Glomerular endothelial cell (primary cell): ENCODE measurements at places on chromosomes 2 and 18.
A peak's percentile ranks its signal among the peaks of the same experiment; 100 is the strongest.

GRCh38 chr2:33412920-33413319, 63.5 kb upstream of the RASGRP3 start:
- no peak for DNase-seq

DNA sequence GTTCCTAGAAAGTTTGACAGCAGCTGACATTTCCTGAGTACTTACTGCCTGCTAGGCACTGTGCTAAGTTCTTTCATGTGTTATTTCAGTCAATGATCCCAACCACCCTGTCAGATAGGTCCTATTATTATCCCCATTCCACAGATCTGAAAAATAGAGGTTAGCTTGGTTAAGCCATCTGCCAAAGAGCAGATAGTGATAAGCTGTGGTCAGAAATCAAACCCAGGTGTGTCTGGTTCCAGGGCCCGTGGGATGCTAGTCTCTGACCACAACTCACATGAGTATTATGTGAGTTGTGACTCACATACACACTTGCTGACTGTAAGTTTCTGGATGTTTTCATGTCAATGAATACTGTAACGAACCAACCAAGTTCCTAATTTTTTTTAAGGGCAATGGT, 132.0 kb upstream of the APCDD1 start:
- DNase-seq = no peak

DNA sequence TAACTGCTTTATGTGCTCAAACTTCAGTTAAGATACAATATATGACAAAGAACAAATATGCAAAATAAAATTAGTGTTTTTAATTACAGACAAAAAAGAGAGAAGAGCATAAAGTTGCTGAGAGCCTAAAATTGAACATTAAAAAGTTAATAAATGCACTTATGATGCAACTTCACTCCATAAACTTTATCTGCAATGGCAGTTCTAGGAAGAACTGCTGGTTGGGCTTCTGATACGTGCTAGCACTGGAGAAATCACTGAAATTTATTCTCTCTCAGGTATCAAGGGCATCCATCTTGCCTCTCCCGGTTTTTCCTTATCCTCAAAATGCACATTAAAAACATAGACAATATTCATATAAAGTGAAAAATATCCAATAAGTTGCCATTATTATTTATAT, 35.7 kb downstream of the MYO3B start:
- DNase-seq = no peak

GRCh38 chr2:176092270-176093144, at the start of gene HOXD13:
HOXD13 (plus strand) TSS chr2:176092721; CDS start chr2:176092891, 170 bp downstream.
- DNase-seq = no peak

DNA sequence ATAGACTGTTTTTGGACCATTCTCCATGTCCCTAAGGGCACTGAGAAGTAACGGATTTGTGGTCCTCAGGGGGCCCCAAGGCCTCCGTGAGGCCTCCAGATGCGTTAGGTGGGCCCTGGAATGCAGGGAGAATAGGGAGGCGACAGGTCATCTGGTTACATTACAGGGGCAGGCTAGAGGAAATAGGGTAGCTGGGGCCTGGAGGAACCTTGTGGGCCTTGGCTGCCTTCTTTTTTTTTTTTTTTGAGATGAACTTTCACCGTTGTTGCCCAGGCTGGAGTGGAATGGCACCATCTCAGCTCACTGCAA, 28.9 kb downstream of the ZFP36L2 start:
- DNase-seq = no peak

DNA sequence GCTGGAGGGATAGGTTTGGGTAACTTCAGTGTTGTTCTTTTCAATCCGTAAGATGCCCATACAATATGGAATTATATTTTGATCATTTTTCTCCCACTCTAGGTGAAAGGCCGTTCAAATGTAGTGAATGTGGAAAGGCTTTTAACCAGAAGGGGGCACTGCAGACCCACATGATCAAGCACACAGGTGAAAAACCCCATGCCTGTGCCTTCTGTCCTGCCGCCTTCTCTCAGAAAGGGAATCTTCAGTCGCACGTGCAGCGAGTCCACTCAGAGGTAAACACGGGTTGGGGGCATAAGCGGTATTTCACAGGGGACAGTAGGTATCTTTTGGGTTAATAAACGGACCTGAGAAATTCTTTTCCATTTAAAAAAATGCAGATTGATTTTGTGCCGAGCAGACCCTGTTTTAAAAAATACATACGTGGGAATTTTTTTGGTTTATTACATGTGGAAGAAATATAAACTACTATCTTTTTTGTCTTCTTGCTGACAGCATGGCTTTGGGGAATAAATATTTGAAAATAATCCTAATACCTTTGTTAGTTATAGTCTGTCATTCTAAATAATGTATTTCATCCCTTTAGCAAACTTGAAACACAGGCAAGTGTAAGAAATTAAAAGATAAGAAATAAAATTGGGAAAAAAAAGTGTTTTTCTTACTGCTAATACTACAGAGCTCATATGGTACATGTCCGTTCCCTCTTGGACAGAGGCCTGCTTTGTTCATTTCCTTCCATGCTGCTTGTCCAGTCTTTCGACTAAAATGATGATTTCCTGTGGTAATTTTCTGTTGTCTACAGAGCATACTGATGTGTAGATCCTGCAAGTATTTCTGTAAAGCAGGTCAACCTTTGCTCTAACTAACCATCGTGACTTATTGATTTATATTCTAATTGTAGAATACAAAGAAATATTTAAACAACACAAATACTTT, 53.3 kb downstream of the ZNF236 start:
- peak; percentile 18 for DNase-seq

- DNase-seq = no peak
Measured at GRCh38 chr2:109597283-109597682, 16.5 kb downstream of the SEPTIN10 start.

GRCh38 chr2:226656367-226656766, 143.3 kb downstream of the IRS1 start:
- DNase-seq = no peak

DNA sequence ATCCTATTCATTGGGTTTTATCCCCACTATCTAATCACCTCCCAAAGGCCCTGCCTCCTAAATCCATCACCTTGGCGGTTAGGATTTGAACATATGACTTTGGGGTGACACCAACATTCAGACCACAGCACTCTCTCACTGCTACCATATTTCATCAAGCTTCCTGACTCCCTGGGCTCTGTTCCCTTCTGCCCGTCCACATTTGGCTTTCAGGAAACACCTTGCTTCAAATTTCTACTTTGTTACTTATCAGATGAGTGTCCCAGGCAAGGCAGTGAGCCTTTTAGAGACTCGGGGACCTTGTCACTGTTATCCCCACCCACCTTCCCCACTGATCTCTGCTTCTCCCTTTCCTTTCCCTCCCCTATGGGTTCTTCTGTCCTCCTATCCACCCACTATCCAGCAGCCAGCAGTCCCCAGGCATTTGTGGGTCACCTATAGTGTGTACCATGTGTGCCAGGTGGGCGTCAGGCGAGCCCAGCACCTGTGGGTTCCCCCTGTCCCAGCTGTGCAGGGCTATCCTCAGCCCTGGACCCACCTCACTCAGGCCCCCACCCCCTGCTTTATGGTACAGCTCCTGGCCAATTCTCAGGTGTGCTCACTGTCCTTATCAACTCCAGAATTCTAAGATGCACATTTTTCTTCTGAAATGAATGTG, 230.9 kb downstream of the LOXHD1 start:
- DNase-seq = no peak

- no peak for DNase-seq
Measured at GRCh38 chr2:197284956-197285355, 25.6 kb downstream of the ANKRD44 start.

DNA sequence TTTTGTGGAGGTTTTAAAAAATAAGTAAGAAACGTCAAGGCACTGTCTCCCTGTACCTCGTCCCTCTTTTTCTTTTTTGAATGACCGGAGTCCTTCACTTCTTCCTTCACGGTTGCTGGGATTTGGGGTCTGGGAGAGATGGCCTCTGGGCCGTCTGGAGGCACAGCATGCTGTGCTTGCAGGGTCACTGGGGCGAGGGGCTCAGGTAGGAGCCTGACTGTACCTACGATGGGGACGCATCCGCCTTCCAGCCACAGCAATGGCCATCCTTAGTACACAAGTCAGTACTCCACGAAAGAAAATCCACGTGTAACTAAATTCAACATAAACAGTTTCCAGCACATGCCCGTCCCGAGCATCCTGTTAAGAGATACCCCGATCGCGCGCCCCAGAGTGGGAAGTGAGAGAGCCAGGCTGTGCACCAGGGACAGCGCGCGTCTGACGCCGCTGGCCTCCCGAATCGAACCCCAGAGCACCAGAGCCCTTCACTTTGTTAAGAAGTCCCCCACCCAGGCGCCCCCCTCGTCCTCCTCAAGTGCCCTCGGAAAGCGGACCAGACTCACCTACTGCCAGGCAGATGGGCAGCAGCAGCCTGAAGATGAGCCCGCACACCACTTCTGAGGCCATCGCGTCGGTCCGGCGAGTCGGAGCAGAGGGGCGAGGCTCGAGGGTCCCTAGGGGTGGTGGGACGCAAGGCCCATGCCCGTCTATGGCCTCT, 1.2 kb downstream of the PIEZO2 start:
- DNase-seq = no peak

DNA sequence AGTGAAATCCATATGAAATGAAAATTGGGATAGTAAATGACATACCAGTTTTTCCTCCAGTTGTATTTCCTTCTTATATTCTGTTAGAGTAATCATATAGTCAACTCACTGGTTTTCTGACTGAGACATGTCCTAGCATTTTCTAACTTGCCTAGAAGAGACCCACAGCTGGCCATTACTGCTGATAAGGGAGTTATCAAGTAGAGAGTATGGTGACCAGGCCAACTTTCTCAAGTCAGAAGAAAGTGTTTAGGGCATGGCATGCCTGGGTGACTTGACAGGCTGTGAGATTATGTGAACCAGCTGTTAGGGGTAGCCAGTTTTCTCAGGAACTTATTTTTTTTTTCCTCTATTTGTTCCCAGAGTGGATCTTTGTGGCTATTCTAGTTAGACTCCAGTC, 81.2 kb downstream of the GPD2 start:
- no peak for DNase-seq

DNA sequence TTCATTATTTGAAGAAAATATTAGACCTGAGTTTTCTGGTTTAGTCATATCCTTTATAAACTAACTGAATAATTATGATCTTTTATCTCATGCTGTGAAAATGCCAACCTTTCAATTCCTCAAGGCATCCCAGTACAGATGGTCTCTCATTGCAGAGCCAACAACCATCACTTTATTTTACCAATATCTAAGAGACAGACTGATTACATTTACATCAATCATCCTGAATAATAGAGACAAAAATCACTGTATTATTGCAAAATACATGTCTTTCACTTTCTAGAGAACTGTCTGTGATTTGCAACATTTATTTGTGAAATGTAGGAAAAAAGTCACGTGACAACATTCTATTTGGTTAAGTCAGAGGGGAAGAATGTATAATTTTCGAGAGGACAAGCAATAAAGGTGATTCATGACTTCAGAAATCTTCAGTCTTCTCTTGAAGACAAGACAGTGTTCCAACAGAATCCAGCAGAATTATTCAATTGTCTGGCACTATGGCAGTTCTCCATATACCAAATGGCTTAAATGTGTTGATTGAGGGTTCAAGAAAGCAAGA, 503.6 kb upstream of the SYT4 start:
- DNase-seq = no peak

DNA sequence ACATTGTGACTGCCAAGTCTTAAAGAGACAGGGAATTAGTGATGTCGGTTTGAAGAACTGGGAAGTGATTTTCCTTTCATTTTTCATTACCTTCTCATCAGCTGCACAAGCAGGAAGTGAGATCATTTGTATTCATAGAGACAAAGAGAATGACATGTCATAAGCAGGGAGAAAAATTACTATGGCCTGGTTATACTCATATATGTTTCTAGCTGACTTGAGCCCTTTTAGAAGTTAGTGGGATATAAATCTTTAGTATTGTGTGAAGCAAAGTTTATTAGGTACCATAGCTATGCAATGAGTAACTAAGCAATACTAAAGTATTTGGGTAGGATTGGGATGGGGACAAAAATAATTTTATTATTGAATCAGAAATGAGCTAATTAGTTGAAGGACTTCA, 284.1 kb downstream of the PID1 start:
- DNase-seq = no peak

DNA sequence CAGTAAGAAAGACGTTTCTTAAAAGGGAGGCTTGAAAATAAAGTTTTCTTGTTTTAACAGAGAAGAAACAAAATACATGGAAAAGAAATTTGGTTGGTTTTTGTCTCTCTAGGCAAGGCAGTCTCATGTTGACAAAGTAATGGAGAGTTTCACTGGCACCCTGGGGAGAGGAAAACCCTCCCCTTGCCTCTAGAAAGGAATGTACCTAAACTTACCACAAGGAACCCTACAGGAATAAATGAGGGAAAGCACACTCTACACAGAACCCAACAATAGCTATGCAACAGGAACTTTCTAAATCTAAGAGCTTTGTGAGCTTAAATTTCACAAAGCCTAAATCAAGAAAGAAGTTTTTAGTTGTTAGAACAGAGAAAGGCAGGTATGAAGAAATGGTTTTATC, 37.0 kb downstream of the FIGN start:
- DNase-seq = no peak

- DNase-seq = no peak
Measured at GRCh38 chr18:10923551-10924070, 225.8 kb downstream of the PIEZO2 start.

DNA sequence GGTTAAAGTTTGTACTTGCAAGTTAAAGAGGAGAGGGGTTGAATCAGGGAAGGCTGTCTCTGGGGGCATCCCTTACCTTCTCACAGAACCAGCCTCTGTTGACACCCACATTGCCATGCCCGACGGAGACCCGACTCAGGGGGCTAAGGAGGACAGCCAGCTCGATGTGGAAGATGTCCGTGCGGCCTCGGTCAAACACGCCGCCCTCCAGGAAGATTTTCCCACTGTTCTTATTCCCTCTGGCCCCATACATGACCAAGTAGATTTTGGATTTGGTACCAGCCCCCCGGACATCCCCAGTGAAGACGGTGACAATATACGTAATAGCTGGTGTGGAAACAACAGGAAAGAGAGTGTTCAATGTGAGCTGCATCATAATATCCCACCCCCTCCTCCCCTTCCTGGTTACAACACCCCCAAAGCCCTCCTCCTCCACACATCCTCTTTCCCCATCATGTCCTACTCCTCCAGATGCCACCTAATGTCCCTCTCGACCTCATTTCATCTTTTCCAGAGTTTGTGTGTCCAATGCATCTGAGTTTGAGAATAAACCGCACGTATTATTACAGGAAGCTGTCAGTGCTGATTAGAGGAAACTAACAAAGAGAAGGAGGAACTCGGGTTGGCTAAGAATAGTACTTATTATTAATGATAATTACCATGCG, 55.7 kb downstream of the LOXHD1 start:
- no peak for DNase-seq

GRCh38 chr2:222993920-222994650, 57.9 kb upstream of the KCNE4 start:
- DNase-seq = no peak

DNA sequence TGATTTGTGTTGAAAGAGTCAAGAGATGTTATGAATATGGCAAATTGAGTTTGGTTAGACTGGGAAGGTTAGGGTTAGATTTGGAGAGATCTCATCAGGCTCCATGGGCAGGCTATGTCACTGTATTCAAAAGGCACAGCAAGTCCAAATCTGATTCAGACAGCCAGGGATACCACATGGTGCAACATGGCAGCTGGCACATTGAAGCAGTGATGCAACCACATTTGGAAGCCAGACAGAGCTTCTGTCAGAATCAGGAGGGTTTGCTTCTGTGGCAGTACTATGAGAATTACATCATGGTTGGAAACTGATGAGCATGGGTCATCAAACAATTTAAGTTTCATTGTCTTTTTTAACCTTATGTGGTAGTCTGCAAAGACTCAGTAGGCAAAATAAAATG, 772.2 kb downstream of the SUCLG1 start:
- DNase-seq = no peak
